ENCODE measurements at places on chromosomes 13 and 19. TPM values are rescaled to one million over a fixed set of nuclear protein-coding genes. Genes with fewer than 3 reads are reported as not detected.

COL5A3 gene
- total RNA-seq = not detected

NFKBIB gene
- total RNA-seq = 10.6 TPM

ONECUT3 gene
- total RNA-seq = 0.11 TPM

TBC1D4 gene
- total RNA-seq = 8.9 TPM

BEST2 gene
- total RNA-seq = 0.46 TPM
